DMS53 (cell line): ENCODE measurements at places on chromosomes 4 and X.

DNA sequence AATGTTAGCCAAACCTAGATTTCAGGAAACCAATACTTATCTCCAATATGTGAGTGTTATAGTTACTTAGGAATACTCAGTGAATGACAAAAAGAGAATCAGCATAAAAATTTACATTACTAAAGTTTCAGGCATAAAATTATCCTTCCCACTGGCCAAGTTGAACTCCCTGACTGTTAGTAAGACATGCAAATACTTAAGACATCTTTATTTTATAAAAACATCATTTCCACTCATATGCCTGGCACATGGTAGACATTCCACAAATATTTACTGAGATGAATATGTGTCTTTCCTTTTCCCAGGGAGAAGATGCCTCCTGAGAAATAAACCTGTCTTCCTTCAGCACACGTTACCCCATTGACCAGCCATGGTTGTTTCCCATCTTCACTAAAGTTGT lies 7.3 kb downstream of the VEGFD start:
- DNase-seq: no peak

GRCh38 chrX:41350976-41351569 lies 17.1 kb downstream of the DDX3X start:
- peak; percentile 49 for DNase-seq

GRCh38 chr4:74370912-74371311 lies 6.0 kb downstream of the EREG start:
- peak; percentile 77 for DNase-seq

DNA sequence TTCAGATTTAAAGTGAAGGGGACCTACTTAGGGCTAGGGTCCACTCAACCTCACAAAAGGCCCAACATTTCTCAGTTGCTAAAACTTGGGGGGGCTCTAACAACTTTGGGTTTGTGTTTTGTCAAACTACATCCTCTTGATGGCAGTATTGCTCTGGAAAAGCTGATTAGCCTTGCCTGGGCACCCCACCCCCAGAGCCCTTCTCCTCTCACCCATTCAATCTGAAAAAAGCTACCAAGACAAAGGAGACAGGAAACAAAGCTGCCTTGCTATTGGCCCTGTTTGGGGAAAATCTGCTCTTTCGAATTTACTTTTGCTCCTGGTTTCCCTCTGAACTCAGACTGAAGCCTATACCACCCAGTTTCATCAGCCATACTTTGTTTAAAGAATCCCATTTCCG lies 195.2 kb upstream of the STK26 start:
- peak; percentile 62 for DNase-seq

- no peak for DNase-seq
Observed at GRCh38 chrX:8089141-8089540, 81.9 kb downstream of the VCX2 start.

GRCh38 chrX:9072281-9072680 lies 38.4 kb upstream of the FAM9B start:
- no peak for DNase-seq

- DNase-seq: no peak
Observed at GRCh38 chrX:12929701-12930100, 23.3 kb downstream of the TLR8 start.

DNA sequence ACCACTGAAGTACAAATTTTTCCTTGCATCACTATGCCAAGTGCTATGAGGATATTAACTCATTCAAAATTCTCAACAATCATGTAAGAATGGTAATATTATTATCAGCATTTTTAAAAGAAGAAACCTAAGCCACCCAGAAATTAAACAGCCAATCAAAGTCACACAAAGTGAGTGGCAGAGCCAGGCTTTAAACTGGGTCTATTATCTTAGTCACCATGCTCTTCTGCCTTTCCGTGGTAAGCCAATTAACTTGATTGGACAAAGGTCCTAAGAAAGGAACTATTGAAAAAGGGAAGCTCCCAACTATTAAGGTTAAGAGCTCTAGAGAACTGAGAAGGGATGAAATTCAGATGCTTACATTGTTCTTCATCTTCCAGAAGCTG lies 111.5 kb downstream of the ASB9 start:
- DNase-seq: no peak

DNA sequence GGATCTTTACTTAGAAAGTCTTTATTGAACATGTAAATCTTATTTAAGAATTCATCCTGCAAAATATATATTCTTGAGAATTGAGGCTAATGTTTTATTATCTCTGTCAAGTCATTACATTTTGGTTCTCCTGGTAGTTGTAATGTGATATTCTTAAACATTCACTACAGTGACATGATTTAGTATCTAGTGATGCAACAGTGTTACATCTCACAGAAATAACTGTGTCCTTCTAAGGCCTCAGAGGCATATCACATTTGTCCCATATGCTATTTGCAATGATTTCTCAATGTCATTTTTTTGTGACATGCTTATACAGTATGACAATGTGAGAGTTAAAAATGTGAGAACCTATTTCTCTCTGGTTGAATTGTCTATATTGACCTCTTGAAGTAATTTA lies 34.1 kb downstream of the PRRG1 start:
- no peak for DNase-seq

DNA sequence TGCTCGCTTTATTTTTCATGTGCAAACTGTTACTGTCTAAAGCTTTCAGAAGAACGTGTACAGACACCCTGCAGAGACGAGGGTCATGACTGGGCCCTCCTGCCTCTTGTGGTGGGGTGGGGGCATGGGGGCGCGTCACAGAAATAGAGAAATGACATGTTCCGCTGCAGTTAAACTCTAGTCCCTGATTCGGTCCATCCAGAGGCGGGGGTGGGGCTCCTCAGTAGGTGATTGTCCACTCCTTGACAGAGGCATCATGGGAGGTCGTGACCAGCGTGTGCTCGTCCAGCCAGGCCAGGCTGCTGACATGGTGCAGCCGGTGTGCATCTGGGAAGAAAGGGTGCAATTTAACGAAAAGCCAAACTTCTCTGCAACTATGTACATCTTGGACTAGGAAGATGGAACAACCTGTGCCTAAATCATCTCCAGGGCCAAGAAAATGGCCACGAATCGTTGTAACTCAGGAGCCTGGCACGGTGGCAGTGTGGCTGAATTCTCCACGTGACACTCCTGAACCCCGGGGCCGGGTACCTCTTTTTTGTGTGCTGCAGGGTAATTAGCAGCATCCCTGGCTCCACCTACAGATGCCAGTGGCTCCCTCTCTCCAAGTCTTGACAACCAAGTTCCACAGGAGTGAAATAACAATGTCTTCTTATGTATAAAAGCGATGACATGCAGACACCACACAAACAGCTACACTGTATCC lies 41.3 kb downstream of the WDR1 start:
- no peak for DNase-seq

GRCh38 chrX:137194164-137194563 lies 160.4 kb upstream of the GPR101 start:
- peak; percentile 74 for DNase-seq

- DNase-seq: no peak
Observed at GRCh38 chr4:5462896-5463295, 245.5 kb downstream of the EVC2 start.

DNA sequence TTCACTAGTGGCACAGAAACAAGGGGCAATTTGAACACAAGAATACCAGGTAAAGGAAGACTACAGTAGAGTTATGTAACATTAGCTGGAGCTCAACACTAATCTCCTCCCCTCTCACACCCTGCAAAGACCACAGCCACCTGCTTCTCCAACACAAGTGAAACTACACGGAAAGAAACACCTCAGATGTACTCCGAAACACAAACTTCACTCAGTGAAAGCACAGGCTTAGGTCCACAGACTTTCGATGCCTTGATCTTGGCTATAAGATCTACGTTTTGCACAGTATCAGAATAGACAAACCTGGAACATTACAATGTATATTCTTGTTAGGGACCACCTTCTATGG lies 7.6 kb downstream of the ACSL1 start:
- DNase-seq: no peak

- DNase-seq: no peak
Observed at GRCh38 chrX:147884958-147885357, 26.8 kb upstream of the FMR1 start.

GRCh38 chr4:45100956-45101818 lies 374.8 kb upstream of the GNPDA2 start:
- DNase-seq: no peak

GRCh38 chrX:21606002-21606401 lies 52.1 kb downstream of the KLHL34 start:
- DNase-seq: no peak

GRCh38 chrX:41389311-41389888 lies 55.4 kb downstream of the DDX3X start:
- DNase-seq: no peak

- DNase-seq: no peak
Observed at GRCh38 chrX:19862634-19863211, 24.7 kb downstream of the SH3KBP1 start.

GRCh38 chr4:81516241-81516640 lies 44.5 kb upstream of the RASGEF1B start:
- no peak for DNase-seq

- no peak for DNase-seq
Observed at GRCh38 chr4:174697896-174698295, 131.2 kb downstream of the GLRA3 start.

- peak; percentile 2 for DNase-seq
Observed at GRCh38 chr4:78863991-78864390, 75.2 kb downstream of the PAQR3 start.

GRCh38 chr4:138838251-138838650 lies 177.3 kb upstream of the NOCT start:
- no peak for DNase-seq

DNA sequence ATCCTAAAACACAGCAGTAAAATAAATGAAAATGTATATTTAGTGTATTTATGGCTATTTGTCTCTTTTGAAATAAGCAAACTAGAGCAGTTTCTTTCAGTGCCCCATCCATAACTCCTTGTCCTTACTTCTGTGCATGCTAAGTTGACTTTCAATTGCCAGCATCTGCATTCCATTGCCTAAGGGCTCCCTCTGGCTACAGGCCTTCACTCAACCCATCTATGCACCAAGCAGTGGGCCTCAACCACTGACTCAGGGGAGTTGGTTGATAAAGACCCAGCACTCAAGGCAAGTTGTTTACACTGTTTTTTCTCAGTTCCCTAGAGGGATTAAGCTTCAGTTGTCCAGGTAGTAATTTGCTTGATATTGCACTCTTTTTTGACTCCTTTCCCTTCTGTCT lies 265.7 kb downstream of the IQCM start:
- peak; percentile 6 for DNase-seq

GRCh38 chrX:153642655-153643430 lies 4.2 kb upstream of the DUSP9 start:
- DNase-seq: peak; percentile 28

DNA sequence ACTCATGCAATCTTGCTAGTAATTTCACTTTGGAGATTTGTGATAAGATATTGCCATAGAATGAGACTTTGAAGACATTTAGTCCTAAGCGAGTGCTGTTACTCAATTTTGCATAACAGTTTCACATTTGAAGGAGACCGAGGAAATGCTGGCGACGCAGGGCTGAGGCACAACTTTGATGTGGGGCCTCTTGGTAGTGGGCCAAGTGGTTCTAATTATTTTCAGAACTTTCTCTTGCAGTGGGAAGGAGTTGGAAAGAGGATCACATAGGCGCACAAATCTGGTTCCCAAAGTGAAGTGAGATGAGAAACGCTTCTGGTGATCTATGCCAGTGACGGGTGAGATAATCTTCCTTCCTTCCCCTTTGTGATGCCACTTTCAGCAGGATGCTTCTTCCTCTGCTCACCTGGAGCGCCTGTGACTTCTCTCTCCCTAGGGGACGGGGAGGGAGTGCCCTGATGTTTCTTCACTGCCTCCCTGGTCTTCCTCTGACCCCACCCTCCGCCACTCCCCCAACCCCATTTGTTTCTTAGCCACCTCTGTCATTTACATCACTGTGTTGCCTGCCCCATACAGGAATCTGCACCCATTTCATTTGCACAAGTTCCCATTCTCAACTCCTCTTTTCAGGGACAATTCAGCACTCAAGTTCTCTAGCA lies 138.9 kb upstream of the MID1 start:
- no peak for DNase-seq

- no peak for DNase-seq
Observed at GRCh38 chr4:52260514-52261210, 209.6 kb downstream of the SPATA18 start.

- no peak for DNase-seq
Observed at GRCh38 chrX:65679071-65679540, 11.7 kb downstream of the MSN start.

DNA sequence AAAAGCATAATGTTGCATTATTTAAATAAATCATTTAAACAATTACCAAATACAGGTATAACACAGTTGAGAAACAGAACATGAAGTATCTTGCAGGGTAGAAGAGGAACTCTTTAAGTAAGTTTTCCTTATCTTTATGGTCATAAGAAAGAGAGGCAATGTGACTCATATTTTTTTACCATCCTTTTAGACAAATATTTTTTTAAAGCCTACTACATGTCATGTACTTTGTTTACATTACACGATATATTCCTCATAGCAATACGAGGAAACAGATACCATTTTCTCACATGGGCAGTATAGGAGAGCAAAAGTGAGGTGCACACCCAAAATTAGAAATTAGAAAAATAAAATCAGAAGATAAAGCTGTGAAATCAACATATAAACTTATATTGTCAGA lies 49.3 kb upstream of the EPHA5 start:
- no peak for DNase-seq

DNA sequence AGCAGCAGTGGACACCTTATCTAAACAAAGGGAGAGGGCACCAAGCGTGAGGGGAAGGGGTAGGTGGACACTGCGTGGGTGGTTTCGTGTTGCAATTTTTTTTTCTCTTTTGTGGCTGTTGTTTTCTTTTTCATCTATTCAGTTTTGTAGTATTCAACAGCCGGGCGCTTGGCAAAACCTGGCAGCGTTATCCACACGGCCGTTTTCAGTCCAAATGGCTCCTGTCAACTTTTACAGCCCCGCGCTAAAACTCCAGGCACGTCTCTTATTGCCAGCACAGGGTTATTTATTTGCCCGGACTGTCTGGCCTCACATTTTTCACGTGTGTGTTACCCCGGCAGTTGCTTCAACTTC lies 192.2 kb downstream of the BCOR start:
- peak; percentile 46 for DNase-seq

DNA sequence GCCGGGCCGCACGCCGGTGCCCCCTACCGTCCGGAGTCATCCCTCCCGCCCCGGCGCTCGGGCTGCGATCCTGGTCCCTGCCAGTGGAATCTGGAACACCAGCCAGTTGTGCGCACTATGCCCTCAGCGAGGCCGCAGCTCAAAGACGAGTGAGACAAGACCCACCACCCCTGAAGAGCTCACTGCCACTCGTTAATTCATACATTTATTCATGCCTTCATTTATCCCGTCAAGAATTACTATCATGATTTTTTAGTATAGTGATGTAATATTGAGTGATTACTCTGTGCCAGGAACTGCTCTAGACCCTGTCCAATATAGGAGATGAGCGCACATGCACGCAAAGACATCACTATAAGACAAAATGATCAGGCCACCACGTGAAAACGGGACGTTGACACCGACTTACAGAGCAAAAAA lies 247 bp upstream of the PPA2 start:
- DNase-seq: no peak

- DNase-seq: no peak
Observed at GRCh38 chr4:110134269-110134869, 64.0 kb downstream of the ELOVL6 start.

GRCh38 chrX:120562569-120562926 lies 1.8 kb upstream of the CUL4B start:
- DNase-seq: no peak
